Renal pelvis (tissue), 12 donors: ENCODE measurements at places on chromosomes 12 and 14. TPM values are rescaled to one million over a fixed set of nuclear protein-coding genes. Genes with fewer than 3 reads are reported as not detected.

Gene TOMM20L
- polyA plus RNA-seq: 2.8 TPM

Gene DIO2
- 0.63 TPM for polyA plus RNA-seq

- no peak for DNase-seq
Observed at GRCh38 chr12:106910202-106910601, 45.5 kb upstream of the TMEM263 start.

DNA sequence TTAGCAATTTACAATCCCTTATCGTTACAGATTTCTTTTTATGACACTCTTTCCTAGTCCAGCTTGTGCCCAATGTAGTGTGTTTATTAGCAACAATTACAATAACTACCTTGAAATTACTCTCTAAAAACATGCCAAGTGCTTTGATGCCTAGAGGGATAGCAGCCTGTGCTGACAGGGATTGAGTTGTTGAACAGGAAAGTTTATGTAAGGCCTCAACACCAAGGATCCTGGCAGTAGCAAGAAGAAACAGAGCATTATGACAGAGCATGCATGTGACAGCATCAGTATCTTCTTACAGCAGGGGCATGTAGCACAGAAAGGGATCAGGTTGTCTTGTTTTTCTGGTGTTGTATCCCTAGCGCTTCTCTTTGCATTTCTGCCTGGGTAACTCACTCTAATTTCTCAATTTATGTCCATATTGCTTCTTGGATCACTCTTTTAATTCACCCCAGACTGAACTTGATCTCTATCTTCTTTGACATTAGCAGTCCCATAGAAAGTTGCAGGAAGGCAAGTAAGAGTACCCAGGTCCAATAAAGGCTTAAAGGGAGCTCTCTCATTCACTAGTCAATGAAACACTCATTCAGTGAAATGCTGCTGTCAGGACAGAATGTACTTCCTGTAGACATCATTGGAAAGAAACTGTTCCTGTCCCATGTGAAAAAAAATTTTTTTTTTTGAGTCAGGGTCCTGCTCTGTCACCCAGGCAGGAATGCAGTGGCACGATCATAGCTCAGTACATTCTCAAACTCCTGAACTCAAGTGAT is 220.0 kb upstream of the GRIP1 start:
- peak; percentile 33 for DNase-seq

Gene CACNB3
- 53.1 TPM for polyA plus RNA-seq

Gene SLC2A14
- 0.25 TPM for polyA plus RNA-seq

GRCh38 chr14:80456209-80456608 is 244.9 kb upstream of the DIO2 start:
- DNase-seq: no peak

Gene ADSS1
- 14.7 TPM for polyA plus RNA-seq

Gene IRF9
- polyA plus RNA-seq: 68.9 TPM

DNA sequence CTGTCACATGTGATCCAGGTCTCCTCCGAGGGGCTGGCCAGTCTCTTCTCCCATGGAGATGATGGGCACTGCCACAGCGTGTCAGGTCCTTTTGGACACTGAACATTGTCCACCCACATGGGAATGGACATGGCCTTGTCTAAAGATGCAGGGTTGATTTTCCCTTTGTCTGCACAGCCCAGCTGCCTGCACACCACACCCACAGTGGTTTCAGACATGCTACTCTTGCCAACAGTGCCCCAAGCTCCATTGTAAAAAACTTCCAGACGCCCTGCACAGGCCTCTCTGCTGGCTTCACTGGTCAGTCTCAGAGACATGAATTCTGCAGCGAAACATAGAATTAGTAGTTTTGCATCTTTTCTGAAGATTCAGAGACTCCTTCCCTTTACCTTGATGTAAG is 18.5 kb downstream of the CD163 start:
- no peak for DNase-seq

DNA sequence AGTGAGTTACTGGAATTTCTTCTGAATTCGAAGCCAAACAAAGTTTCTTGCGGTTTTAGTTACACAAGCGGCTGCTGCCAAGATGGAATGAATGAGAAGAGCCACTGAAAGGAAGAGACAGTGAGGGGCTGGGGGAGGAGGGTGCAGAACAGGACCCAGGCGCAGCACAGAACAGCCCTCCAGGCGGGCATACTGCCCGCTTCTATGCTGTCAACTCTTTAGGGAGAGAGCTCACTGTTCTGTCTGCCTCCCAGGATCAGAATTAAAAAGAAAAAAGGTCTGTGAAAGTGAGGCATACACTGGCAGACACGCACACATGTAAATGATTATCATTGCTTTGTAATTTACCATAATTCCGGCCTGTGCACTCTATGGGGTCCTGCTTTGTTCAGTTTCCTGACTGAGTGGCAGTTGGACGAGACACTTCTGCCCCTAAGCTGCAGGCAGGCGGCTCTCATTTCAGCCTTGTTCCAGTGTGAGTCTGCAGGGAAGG is 231.6 kb downstream of the CACNA1C start:
- DNase-seq: no peak

Gene GPRC5D
- 0.94 TPM for polyA plus RNA-seq

Gene RBP5
- polyA plus RNA-seq: 53.2 TPM

DNA sequence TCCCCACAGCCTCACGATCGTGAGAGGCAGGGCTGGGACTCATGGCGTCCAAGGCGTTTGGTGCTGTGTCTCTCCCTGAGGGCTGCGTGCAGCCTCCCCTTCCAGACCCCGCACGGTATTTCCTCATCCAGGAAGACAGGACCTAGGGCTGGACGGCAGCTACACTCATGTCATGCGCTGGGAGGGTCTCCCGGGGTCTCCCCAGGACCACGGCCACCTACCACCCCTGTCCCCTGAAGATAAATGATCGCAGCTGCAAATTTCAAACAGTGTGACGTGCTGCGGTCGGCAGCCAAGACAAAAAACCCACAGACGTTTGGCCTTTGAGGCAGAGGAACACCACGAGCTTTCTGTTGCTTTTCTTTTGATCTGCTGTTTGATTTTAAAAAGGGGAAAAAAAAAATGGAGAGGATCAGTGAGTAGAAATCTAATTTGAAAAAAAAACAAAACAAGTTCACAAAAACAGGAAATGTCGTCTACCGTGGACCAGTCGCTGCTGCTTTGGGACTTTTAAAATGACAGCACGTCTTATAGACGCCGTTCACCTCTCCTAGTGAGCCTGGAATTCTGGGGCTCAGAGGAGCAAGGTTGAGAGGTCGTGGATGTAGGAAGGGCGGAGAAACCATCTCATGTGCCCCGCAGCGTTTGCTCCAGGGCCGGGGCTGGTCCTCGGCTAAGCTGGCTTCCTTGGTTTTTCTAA is 237.6 kb downstream of the SLC41A2 start:
- no peak for DNase-seq

Gene BCAT1
- polyA plus RNA-seq: 55.3 TPM

Gene WDHD1
- polyA plus RNA-seq: 19.0 TPM

GRCh38 chr14:91175291-91176201 is 61.7 kb downstream of the DGLUCY start:
- no peak for DNase-seq

DNA sequence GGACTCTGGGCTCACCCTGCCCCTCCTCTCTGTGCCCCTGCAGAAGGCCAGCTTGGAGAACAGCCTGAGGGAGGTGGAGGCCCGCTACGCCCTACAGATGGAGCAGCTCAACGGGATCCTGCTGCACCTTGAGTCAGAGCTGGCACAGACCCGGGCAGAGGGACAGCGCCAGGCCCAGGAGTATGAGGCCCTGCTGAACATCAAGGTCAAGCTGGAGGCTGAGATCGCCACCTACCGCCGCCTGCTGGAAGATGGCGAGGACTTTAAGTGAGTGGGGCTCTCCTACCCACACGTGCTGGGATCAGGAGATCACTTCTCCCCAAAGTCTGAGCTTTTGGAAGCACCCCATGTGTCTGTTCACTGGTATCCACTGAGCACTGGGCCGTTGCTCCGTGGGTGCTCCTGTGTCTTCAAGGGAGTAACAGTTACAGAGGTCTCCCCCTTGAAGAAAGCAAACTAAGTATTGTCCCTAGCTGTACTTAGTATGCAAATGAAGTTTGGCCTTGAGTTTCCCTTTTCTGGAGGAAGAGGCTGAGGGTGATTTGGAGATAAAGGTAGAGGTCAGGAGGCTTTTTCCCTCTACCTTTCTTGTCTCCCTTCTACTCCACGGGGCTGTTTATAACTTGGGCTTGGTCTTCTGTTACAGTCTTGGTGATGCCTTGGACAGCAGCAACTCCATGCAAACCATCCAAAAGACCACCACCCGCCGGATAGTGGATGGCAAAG is 3.3 kb downstream of the KRT18 start:
- DNase-seq: no peak

DNA sequence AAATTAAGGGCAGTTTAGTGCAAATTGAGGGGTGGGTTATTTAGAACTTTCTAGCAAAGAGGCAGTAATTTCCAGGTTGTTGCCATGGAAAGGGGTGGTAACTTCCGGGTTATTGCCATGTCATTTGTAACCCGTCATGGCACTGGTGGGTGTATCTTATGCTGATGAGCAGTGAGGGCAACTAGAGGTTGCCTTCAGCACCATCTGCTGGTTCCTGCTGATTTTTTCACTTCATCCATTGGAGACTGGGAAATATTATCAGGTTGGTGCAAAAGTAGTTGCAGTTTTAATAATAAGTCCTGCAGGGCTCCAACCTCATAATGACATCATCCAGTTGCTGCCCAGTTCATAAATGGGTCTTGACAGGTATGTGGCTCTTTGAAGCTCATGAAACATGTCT is 24.4 kb upstream of the SERPINA4 start:
- DNase-seq: no peak

Gene PHC1
- polyA plus RNA-seq: 95.9 TPM

DNA sequence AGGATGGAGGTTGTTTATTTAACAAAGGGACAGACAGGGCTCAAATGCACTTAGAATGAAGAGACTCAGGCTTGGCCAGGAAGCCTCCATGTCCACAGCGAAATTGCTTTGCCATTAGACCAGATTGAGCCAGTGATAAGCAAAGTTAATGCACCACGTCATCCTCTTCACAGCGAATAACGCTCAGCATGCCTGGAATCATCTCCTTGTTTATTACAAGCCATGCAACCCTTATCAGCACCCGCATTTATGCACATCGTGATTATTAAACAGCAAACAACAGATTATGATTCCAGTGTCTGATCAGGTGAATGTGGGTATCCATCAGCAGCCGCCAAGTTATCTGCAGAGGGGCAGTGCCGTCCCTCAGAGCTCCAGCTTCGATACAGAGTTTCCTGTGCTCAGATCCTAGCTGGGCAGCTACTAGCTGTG is 175.0 kb upstream of the TMEM132C start:
- no peak for DNase-seq

- peak; percentile 71 for DNase-seq
Observed at GRCh38 chr14:24310646-24311604, at the start of gene LTB4R. Gene LTB4R (plus strand): TSS chr14:24311502. CDS start chr14:24315652, 4,150 bp downstream.

DNA sequence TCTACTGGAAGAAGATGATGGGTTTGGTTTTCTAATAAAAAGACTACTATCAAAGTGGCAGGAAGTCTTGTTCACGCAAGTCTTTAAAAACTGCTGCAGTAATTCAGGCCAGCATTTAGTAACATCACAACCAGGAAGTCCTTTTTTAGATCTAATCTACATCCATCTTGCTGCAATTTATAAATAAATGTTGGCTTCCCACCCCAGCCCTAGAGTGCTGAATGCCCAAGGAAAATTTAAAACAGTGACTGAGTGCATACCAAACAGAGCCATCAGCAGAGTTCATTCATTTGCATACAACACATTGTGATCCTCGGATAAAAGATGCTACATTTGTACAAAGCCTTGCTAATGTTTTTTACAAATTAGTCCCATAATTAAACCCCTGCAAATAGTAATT is 72.1 kb downstream of the PHLDA1 start:
- DNase-seq: no peak

- DNase-seq: no peak
Observed at GRCh38 chr12:53478865-53479264, 20.4 kb downstream of the MAP3K12 start.

Gene RNASE3
- polyA plus RNA-seq: 1.4 TPM
